ENCODE measurements at places on chromosomes 6 and 20. TPM values are rescaled to one million over a fixed set of nuclear protein-coding genes. Genes with fewer than 3 reads are reported as not detected.
A peak's percentile ranks its signal among the peaks of the same experiment; 100 is the strongest.

DNA sequence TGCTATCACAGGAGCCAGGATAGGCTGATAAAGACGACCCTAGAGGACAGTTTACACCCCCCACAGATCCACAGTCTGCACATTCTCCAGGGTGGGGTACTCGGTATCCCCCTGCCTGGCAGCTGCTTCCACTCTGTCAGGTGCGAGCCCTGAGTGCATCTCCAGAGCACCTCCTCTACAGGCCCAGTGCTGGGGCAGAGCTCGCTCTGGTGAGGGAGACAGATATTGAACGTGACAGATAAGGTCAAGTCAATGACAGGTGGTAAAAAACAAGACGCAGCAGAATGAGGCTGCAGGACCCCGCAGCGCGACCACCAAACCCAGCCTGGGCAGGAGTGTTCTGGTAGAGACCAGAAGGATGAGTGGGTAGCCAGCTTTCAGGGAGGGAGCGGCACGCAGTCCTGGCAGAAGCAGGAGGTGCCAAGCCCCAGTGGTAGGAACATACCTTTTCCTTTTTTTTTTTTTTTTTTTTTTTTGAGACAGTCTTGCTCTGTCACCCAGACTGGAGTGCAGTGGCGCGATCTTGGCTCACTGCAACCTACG, 12.4 kb upstream of the MYL9 start:
- no peak for DNase-seq
- no peak overlapping the region for H3K27ac ChIP-seq
- peaks cover 42% of the 10 kb centered on the region for H3K36me3 ChIP-seq
- H3K4me3 ChIP-seq, result no peak overlapping the region
- H3K4me1 ChIP-seq, result no peaks in the 10 kb centered on the region

- no peak for DNase-seq
- no peak overlapping the region for H3K4me3 ChIP-seq
- no peaks in the 10 kb centered on the region for H3K36me3 ChIP-seq
- no peak overlapping the region for H3K27ac ChIP-seq
- H3K27me3 ChIP-seq, result no peaks in the 10 kb centered on the region
Observed at GRCh38 chr6:69179681-69180080, 544.6 kb downstream of the ADGRB3 start.

GRCh38 chr6:147156799-147157382, 47.3 kb upstream of the STXBP5 start:
- no peak for DNase-seq
- no peaks in the 10 kb centered on the region for H3K4me1 ChIP-seq
- no peak overlapping the region for H3K27ac ChIP-seq
- no peaks in the 10 kb centered on the region for H3K27me3 ChIP-seq
- no peak overlapping the region for H3K4me3 ChIP-seq

DNA sequence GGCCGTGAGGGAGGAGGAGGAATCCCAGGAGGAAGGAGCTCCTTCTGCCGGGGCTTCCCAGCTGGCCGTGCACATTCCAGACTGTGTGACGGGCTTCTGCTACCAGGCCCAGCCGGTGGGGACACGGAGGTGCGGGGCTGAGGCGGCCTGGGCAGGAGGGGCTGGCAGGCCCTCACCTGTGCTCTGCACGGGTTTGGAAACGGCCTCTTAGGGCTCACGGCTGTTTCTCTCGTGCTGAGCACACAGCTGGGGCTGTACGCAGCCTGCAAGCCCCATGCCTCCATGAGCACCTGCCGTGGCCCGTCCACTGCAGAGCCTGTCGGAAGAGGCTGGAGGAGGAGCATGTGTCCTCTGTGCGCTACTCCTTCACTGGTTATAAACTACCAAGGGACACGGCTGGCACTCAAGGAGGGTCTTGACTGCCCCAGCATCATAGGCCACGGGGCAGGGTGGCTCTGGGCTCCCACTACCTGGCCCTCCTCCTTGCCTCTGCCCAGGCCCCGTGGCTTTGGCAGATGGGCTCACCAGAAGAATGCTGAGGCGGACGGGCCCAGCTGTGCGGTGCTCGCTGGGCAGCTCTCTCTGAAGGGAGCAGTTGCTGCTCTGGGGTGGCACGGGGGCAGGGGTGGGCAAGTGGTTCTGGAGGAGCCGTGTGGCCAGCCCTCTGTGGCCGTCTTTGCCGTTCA, 15.8 kb downstream of the NPEPL1 start:
- peaks cover 49% of the 10 kb centered on the region for H3K4me1 ChIP-seq
- peak; percentile 65 for DNase-seq
- no peak overlapping the region for H3K4me3 ChIP-seq
- peak overlapping the region; percentile 48 for H3K27ac ChIP-seq
- H3K36me3 ChIP-seq, result peaks cover 60% of the 10 kb centered on the region

DNA sequence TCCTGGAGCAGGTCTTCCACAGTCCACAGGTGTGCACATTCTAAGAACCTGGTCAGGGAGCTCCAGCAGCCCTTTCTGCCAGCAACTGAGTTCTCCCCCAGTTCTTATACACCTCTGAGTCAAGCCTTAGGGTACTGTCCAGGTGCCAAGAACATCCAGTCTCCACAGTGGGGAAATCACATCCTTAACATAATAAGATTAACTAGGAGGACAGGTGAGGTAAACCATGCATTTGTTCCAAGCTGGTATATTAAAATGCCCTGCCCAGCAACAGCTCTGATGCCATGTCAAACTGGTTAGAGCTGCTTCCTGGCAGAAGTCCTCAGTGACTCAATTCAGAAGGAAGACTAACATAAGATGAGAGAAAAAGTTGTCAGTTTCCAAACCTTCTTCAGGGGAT, 303.9 kb upstream of the SGK1 start:
- no peaks in the 10 kb centered on the region for H3K27me3 ChIP-seq
- no peaks in the 10 kb centered on the region for H3K4me1 ChIP-seq
- no peak for DNase-seq
- H3K36me3 ChIP-seq, result no peaks in the 10 kb centered on the region

The THBD gene
- 5.1 TPM for total RNA-seq

- no peak overlapping the region for H3K4me3 ChIP-seq
- no peaks in the 10 kb centered on the region for H3K36me3 ChIP-seq
- peaks cover 8% of the 10 kb centered on the region for H3K4me1 ChIP-seq
- no peak overlapping the region for H3K27ac ChIP-seq
- H3K27me3 ChIP-seq, result no peaks in the 10 kb centered on the region
Observed at GRCh38 chr20:44326391-44327159, 10.3 kb upstream of the R3HDML start.

The MYB gene
- total RNA-seq, result 0.40 TPM

GRCh38 chr6:40817369-40817768, 221.7 kb downstream of the UNC5CL start:
- no peak for DNase-seq
- H3K4me1 ChIP-seq, result no peaks in the 10 kb centered on the region
- no peaks in the 10 kb centered on the region for H3K36me3 ChIP-seq
- no peak overlapping the region for H3K27ac ChIP-seq

DNA sequence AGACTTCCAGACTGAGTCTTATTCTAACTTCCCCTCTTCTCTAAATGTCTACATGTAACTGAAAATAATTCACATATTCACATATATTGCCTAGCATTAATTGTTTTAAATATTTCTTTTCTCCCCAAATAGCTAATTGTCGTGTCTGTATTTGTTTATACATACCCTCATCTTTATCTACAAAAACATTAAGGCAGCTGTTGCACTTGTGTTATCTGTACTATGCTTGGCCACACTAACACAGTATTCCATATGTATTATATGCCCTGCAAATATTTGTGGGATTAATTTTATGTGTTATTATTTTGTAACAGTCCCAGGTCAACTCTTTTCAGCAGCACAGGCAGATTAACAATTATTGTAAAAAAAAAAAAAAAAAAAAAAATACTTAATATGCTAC, 11.7 kb downstream of the HDAC2 start:
- H3K4me1 ChIP-seq, result no peaks in the 10 kb centered on the region
- no peaks in the 10 kb centered on the region for H3K27me3 ChIP-seq
- no peak for DNase-seq
- H3K36me3 ChIP-seq, result peaks cover 3% of the 10 kb centered on the region
- no peak overlapping the region for H3K27ac ChIP-seq
- H3K4me3 ChIP-seq, result no peak overlapping the region

DNA sequence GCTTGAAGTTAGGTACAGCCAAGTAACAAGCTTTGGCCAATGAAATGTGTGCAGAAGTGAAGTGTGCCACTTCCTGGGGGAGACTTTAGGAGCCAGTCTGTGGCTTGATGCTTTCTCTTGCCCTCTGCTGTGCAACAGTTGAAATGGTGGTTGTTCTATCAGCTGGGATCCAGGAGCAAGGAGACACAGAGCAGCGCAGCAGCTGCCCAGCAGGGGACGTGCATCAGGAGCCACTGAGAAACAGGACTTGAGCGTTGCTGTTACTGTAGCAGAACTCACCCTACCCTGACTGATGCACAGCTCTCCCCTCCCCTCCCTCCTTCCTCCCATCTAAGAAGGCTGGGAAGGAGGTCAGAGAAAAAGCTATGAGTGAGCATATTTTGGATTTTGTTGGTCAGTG, 18.9 kb upstream of the CCN5 start:
- no peaks in the 10 kb centered on the region for H3K36me3 ChIP-seq
- no peak for DNase-seq
- peaks cover 2% of the 10 kb centered on the region for H3K27me3 ChIP-seq
- no peak overlapping the region for H3K4me3 ChIP-seq
- H3K4me1 ChIP-seq, result peaks cover 27% of the 10 kb centered on the region
- H3K27ac ChIP-seq, result no peak overlapping the region

DNA sequence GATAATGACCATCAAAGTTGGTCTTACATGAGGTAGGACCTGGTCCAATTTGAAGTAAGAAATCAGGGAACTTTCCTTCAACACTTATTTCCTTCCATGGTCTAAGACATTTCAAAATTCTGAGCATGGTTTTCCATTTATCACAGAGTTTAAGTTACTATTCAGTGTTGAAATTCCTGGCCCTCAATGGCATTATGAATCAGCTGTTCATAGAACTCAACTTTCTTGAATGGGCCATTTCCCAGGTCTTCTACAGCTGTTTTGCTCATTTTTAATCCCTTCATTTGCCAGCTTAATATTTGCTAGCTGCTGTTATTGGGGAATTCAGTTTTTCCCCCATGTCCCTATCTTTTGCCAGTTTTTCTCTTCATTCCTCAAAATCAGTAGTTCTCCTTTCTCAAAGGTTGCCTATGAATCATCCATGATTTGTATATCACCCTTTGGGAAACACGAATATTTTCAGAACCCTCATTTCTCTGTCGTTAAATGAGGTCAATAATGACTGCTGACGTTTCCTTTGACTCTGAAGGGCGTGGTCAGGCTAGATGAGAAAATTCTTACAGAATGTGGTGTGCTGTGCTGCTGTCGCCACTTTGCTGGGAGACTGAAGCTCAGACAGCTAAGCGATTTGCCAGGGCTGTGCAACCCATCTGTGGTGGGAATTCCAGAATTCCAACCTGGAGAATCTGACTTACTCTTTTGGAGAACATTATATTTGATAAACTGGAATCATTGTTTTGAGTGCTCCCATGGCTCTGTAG, 216.5 kb upstream of the FLRT3 start:
- no peaks in the 10 kb centered on the region for H3K4me1 ChIP-seq
- no peak overlapping the region for H3K4me3 ChIP-seq
- H3K27ac ChIP-seq, result no peak overlapping the region
- no peaks in the 10 kb centered on the region for H3K27me3 ChIP-seq
- no peaks in the 10 kb centered on the region for H3K36me3 ChIP-seq

DNA sequence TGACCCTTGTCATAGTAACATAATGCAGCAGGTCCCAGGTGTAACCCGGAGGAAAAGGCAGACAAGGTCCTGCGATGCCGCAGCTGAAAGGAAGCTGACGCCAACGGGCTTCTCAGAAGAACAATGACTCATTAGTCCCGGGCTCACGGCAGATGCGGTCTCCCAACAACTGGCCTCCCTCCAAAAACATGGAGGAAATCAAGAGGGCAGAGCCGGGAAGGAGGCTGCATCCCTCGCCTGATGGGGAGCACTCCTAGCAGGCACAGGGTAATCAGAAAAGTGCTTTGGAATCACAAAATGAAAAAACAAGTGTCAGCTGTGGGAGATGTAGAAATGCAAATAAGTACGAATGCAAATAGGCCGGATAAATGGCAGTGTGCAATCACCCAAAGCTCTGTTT, 165.2 kb upstream of the AGPAT4 start:
- peaks cover 22% of the 10 kb centered on the region for H3K4me1 ChIP-seq
- H3K4me3 ChIP-seq, result no peak overlapping the region
- peak; percentile 92 for DNase-seq
- no peaks in the 10 kb centered on the region for H3K36me3 ChIP-seq

DNA sequence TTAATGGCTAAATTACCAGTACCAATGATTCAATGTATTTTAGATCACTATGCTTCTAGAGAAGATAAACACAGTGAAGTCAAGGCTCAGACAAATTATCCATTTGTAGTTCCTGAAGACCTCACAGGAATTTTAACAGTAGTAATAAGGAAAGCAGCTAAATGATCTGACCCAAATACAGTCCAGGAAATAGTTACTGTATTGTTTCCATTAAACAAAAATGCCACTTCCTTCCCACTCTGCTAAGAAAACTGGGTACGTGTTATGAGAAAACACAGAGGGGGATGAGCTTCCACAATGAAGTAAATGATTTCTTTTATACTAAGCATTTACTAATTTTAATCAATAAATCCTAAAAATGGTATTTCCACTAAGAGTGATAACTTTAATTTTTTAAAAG, 127.9 kb downstream of the CDK19 start:
- no peak overlapping the region for H3K4me3 ChIP-seq
- H3K36me3 ChIP-seq, result no peaks in the 10 kb centered on the region
- H3K4me1 ChIP-seq, result peaks cover 7% of the 10 kb centered on the region
- DNase-seq, result peak; percentile 33
- no peak overlapping the region for H3K27ac ChIP-seq
- H3K27me3 ChIP-seq, result no peaks in the 10 kb centered on the region

GRCh38 chr6:85771925-85772430, 129.3 kb upstream of the SYNCRIP start:
- H3K4me3 ChIP-seq, result no peak overlapping the region
- H3K4me1 ChIP-seq, result no peaks in the 10 kb centered on the region
- no peaks in the 10 kb centered on the region for H3K27me3 ChIP-seq
